Placental pericyte (primary cell): ENCODE measurements at places on chromosomes 2 and 18. TPM values are rescaled to one million over a fixed set of nuclear protein-coding genes. Genes with fewer than 3 reads are reported as not detected.

The FAM228B gene
- total RNA-seq = 4.2 and 4.4 TPM in 2 replicates

The TAF1B gene
- total RNA-seq = 25.2 and 36.4 TPM in 2 replicates

The CTAGE1 gene
- not detected in 2 replicates for total RNA-seq

The ODC1 gene
- 111 and 216 TPM in 2 replicates for total RNA-seq

The HJURP gene
- 3.3 and 56.3 TPM in 2 replicates for total RNA-seq

The FSIP2 gene
- total RNA-seq = 0.22 and 0.43 TPM in 2 replicates

The FAP gene
- total RNA-seq = 247 and 272 TPM in 2 replicates

The TEKT4 gene
- not detected in 2 replicates for total RNA-seq

The FIGN gene
- 1.3 and 2.9 TPM in 2 replicates for total RNA-seq

The IL1A gene
- total RNA-seq = 28.6 and 48.6 TPM in 2 replicates

The AMER3 gene
- total RNA-seq = not detected in 2 replicates

The MYL1 gene
- total RNA-seq = not detected in 2 replicates

The TMEM247 gene
- 0.43 and 0.44 TPM in 2 replicates for total RNA-seq

The PROKR1 gene
- total RNA-seq = not detected in 2 replicates

The CERS6 gene
- total RNA-seq = 1.8 and 9.9 TPM in 2 replicates

The DNAJC5G gene
- not detected in 2 replicates for total RNA-seq

The LRATD1 gene
- total RNA-seq = 0.43 TPM in 1 of 2 replicates, not detected in the other

The SCN3A gene
- total RNA-seq = under 0.01 TPM in 1 of 2 replicates, not detected in the other

The TMEM200C gene
- total RNA-seq = not detected in 2 replicates

The AQP12A gene
- total RNA-seq = not detected in 2 replicates

The BMPR2 gene
- total RNA-seq = 40.9 and 53.4 TPM in 2 replicates

The IL1R2 gene
- total RNA-seq = not detected in 2 replicates

The CNTNAP5 gene
- total RNA-seq = not detected in 2 replicates

The CYS1 gene
- total RNA-seq = 0.14 and 0.22 TPM in 2 replicates

The TXNDC2 gene
- total RNA-seq = 0.14 and 0.22 TPM in 2 replicates
